ENCODE measurements at places on chromosomes 13 and 19. TPM values are rescaled to one million over a fixed set of nuclear protein-coding genes. Genes with fewer than 3 reads are reported as not detected.
A peak's percentile ranks its signal among the peaks of the same experiment; 100 is the strongest.

Gene ZNF560
- total RNA-seq, result not detected

DNA sequence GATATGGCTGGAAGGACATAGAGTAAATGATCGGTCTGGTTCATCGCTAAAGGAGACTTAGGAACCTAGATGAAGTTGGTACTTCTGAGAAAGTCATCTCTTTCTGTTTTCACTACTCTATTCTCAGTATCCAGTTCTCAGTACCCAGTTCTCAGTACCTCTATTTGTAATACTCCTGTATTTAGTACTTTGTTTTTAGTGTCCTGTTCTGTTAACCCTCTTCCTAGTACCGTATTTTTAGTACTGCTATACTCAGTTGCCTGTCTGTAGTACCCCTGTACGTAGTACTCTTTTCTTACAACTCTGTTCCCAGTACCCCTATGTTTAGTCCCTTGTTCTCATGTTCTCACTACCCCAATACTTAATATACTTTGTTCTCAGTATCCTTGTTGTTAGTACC, 1.2 kb downstream of the RFXAP start:
- H3K4me3 ChIP-seq, result peak overlapping the region; percentile 96
- H3K27me3 ChIP-seq, result no peaks in the 10 kb centered on the region
- H3K27ac ChIP-seq, result peak overlapping the region; percentile 92
- H3K36me3 ChIP-seq, result peaks cover 10% of the 10 kb centered on the region
- DNase-seq, result no peak

Gene FFAR3
- total RNA-seq, result 0.36 TPM

- no peaks in the 10 kb centered on the region for H3K4me1 ChIP-seq
- no peaks in the 10 kb centered on the region for H3K36me3 ChIP-seq
- H3K27ac ChIP-seq, result no peak overlapping the region
- no peak for DNase-seq
- peaks cover 4% of the 10 kb centered on the region for H3K27me3 ChIP-seq
These were observed 9.0 kb downstream of the STARD13 start for GRCh38 chr13:33276570-33276969.

- peaks cover 8% of the 10 kb centered on the region for H3K36me3 ChIP-seq
- DNase-seq, result peak; percentile 5
- H3K27ac ChIP-seq, result peak overlapping the region; percentile 97
- peaks cover 31% of the 10 kb centered on the region for H3K4me1 ChIP-seq
These were observed 437 bp downstream of the SUCLA2 start for GRCh38 chr13:48000559-48001113.

DNA sequence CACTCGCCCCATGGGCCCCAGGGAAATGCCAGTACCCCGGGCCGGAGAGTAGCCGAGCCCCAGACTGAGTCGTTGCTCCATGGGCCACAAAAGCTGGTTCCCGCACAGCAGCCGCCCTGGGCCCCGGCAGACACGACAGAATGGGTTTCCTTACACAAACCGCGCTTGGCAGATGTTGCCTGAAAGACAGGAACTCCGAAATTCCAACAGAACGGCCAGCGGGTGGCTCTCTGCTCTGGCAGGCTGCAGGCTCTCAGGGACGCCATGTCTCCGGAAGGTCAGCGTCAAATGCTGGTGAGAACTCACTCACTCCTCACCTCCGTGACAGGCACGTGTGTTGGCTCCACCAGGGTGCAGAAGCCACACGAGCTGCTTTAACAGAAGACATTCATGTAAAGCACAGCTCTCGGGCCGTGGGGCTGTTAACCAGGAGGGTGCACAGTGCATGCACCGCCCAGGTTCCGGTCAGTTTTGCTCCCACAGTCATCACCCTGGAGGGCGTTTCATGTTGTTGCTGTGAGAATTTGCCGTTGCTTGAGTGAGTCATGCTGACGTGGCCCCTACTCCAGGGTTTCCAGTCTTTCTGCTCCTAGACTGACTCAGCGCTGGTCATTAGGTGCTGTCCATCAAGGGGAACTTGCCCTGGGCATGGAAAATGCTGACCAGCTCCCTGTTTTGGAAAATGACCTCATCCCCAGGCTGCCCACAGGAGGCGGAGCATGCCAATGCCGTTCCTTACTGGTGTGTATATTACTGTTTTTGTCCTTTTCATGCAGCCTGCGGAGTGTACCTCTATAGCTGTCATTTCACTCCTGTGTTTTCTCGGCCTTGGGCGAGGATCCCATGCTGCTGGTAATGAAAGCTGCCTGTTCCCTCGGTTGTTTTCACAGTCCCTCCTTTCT, 44.8 kb downstream of the ANKRD10 start:
- DNase-seq, result no peak
- no peak overlapping the region for H3K27ac ChIP-seq
- H3K4me3 ChIP-seq, result no peak overlapping the region
- peaks cover 29% of the 10 kb centered on the region for H3K27me3 ChIP-seq
- no peaks in the 10 kb centered on the region for H3K36me3 ChIP-seq

DNA sequence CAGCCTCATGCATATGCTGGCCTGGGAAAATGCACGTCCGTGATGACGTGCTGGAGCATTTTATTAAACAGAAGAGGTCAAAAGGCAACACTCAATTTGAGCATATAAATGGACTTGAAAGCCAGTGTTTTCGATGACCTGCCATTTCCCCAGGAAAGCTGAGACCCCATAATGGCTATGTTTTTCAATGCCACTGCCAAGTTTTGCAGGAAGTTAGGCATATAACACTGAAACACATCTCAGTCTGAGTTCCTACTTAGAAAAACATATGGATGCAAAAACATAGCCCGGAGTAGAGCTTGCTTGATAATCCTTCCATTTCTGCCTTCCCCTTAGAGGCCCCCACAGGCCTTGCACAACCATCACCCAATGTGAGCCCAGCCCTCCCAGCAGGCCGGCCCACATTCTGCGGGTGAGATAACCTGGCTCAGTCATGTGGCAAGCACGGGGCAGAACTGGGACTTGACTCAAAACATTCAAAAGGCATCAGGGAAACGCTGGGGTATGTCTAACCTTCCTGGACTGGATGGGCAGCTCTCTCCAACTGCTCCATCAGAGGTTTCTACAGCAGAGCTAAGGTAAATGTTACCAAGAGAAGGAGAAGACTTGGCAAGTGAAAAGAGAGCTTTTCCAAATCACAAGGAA, 24.9 kb downstream of the EPS15L1 start:
- H3K27ac ChIP-seq, result peak overlapping the region; percentile 72
- no peak overlapping the region for H3K4me3 ChIP-seq
- peaks cover 12% of the 10 kb centered on the region for H3K36me3 ChIP-seq
- DNase-seq, result peak; percentile 14

- peaks cover 16% of the 10 kb centered on the region for H3K36me3 ChIP-seq
- peak overlapping the region; percentile 9 for H3K4me3 ChIP-seq
- H3K4me1 ChIP-seq, result peaks cover 79% of the 10 kb centered on the region
- DNase-seq, result no peak
- H3K27ac ChIP-seq, result peak overlapping the region; percentile 87
These were observed 35.2 kb downstream of the MBNL2 start for GRCh38 chr13:97257228-97257755.

Gene NLRP9
- total RNA-seq, result not detected

DNA sequence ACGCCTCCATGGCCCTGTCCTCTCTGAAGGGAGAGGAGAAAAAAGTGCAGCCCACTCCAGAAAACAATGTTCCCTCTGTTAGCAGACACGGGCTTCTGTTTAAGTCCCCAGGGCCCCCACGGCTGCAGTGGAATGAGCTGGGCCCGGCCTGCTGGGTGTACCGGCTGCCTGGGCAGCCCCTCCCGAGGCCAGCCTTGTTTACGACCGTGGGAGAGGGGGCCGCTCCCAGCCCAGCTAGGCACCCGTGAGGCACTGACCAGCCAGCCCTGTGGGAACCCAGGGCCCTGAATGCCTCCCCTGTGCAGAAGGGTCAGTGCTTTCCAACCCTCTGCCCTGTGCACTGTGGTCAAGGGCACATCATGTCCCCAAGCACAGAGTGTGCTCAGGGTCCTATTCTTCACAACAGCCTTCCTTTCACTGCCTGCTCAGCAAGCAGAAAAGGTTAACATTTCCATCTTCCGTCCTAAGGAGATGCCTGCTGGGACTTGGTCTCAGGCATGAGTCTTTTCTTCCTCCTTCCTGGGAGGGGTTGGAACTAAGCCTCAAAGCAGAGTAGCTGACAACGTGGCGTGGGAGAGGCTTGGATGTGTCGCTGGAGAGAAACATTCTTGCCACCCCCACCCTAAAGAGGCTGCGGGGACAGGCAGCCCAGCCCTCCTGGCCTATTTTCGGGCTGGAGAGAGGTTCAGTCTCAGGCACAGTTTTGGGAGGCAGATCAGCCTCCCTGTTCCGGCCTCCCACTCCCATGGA, 90.1 kb downstream of the RGCC start:
- H3K4me3 ChIP-seq, result no peak overlapping the region
- H3K4me1 ChIP-seq, result peaks cover 23% of the 10 kb centered on the region
- no peak for DNase-seq

Measured in activated T-helper 1 cell treated with anti-CD3 and anti-CD28 coated beads, Interleukin-12 subunit alpha, Interleukin-12 subunit beta, Interleukin-2, Interleukin-4 antibody, amounts not matched to agents 30 ng/mL and 10 ng/mL and 1 ng/mL, durations not matched to agents 14 hours and 24 hours and 36 hours (primary cell).